ENCODE measurements at places on chromosomes 7 and 10. TPM values are rescaled to one million over a fixed set of nuclear protein-coding genes. Genes with fewer than 3 reads are reported as not detected.

DNA sequence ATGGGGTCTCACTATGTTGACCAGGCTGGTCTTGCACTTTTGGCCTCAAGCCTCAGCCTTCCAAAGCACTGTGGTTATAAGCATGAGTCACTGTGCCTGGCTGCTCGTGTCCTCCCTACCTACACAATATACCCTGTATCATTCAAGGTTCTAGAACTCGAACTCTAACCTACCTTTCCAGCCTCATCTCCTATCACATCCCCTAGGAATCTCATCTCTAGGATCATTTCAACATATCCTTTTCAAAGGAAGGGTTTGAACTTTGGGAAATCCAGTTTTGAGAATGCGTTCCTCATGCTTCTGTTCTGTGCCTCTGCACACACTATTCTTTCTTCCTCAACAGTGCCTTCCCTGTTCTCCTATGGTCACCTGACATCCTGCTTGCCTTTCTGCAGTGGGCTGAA, 87.8 kb upstream of the RHEB start:
- ATAC-seq = no peak

- no peak for ATAC-seq
Measured at GRCh38 chr10:99234791-99235657, 628 bp downstream of the HPSE2 start.

DNA sequence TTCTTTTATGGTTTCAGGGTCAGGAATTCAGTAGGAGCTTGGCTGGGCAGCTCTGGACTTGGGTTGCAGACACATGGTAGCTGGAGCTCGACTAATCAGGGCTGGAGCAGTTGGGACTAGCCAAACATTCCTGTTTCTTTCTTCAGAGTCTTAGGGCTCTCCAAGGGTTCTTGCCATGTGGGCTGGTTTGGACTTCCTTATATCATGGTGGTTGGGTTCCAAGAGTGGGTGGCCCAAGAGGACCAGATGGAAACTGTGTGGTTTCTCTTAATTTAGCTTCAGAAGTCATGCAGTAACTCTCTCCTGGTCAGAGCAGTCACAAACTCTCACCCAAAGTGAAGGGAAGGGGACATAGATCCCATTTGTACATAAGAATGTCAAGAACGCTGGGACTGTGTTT, 270.1 kb upstream of the FZD1 start:
- no peak for ATAC-seq

GNAI1 gene
- total RNA-seq = not detected

KIAA1549 gene
- total RNA-seq = 1.2 TPM

LARP4B gene
- total RNA-seq = 85.5 TPM

PRKAR2B gene
- 0.95 TPM for total RNA-seq

NRG3 gene
- total RNA-seq = not detected

ASB15 gene
- not detected for total RNA-seq

GRCh38 chr10:80946957-80947726, 409.4 kb downstream of the SH2D4B start:
- no peak for ATAC-seq

- ATAC-seq = no peak
Measured at GRCh38 chr7:138833596-138833995, 35.6 kb upstream of the ATP6V0A4 start.

DNA sequence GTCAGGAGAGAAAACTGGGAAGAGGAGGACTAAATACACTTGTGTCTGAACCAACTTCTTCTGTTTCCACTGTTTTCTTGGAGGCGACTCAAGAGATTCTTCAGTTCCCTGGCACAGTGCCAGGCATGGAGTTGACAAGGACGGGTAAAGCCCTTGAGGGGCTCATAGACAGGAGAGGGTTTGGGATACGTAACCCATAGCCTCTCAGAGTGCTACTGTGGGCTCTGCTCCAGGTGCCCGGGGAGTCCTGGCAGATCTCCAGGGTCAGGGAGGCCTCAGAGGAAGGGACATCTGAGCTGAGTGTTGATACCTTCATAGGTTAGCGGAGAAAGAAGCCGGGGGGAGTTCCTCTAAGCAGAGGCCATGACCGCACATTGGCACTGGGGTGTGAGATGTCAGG, 42.0 kb downstream of the GALNT17 start:
- no peak for ATAC-seq

GRCh38 chr7:4724648-4725013, 42.5 kb downstream of the FOXK1 start:
- ATAC-seq = peak; percentile 34

RPEL1 gene
- not detected for total RNA-seq

DNA sequence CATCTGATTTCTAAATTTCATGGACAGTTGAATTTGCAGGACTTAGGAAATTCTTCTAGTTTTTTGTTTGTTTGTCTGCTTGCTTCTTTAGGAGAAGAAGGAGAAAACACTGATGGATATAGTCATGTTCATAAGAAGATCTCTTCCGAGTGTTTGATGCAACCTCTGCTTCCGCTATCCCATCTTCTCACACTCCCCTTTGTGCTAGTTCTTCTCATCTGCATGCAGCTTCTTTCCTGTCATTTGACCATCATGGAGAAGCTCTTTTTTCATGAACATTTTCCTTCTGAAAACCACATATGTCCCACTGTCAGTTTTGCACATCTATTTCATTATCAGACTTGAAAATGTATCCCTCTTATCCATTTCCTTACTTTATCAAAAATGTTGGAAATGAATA, 346.9 kb upstream of the PRKCQ start:
- ATAC-seq = no peak

GRCh38 chr10:12332572-12333379, 16.6 kb upstream of the CAMK1D start:
- no peak for ATAC-seq

GRCh38 chr7:73351447-73352167, 23.6 kb downstream of the FKBP6 start:
- peak; percentile 32 for ATAC-seq

DNA sequence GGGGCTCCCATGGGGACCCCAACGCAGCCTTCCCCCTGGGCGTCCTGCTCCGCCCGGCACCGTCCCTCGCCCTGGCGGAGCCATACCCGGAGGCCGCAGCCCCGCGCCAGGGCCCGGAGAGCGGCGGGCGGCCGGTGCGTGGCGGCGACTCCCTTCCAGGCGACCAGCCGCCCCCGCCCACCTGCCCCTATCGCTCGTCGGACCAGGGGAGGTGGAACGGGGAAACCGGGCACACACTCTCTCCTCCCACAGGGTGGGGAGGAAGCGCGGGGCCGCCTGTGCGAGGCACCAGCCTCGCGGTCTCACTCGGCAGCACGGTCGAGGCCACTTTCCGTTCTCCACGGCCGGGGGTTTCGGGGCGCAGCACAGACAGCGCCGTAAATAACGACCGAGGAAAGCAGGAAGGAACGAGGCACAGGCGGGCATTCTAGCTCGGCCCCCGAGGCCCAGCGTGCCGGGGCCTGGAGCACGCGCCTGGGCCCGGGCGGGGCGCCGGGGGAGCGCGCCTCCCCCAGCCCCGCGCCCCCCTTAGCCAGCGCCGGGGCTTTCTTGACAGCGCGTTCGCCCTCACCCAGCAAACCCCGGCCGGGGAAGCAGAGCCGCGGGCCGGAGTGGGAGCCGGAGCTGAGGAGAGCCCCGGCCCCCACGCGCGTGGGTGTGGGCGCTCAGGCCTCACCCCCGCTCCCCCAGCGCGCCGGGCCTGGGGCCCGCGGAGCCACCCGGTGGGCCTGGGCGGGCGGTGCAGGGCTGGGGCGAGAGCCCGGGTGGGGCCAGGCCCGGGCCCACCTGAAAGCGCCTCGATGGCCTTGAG, 936 bp downstream of the IGF2BP3 start:
- peak; percentile 34 for ATAC-seq

PCGF6 gene
- 11.3 TPM for total RNA-seq

ACTR3C gene
- 9.4 TPM for total RNA-seq

DNA sequence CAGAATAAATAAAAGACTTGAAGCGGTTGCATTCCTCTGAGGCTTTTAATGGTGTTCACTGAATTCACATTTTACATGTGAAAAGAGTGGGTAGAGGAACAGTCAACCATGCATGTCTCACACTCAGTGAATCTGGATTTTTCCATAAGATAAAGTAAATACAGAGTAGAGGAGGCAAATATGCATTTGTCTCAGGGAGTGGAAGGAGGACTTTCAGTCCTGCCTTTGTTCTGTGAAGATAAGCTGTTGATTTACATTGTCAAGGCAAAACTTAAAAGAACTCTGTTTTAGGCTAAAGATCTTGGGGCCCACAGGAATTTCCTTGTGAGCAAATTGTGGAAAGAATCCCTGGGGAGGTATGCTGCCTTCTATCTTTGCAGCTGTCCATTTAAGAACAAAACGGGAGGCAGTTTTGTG, 825.3 kb upstream of the MBL2 start:
- ATAC-seq = no peak

DNA sequence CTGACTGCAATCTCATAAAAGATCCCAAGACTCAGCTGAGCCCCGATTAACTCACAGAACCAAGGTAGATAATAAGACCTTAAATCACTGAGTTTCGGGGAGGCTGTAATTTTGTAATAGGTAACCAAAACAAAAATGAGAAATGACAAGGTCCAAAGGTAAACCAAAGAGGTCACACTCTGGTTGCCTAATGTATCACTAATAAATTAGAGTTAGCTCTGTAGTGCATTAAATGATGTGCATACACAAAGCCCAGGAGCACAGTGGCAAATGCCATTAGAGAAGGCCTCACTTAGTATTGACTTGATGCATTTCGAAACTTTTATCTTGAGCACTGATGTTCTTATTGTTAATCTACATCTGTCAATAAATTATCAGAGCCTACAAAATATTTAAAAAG, 237.7 kb upstream of the CCDC6 start:
- no peak for ATAC-seq

GRCh38 chr10:4013651-4014121, 228.7 kb upstream of the KLF6 start:
- peak; percentile 96 for ATAC-seq

DNA sequence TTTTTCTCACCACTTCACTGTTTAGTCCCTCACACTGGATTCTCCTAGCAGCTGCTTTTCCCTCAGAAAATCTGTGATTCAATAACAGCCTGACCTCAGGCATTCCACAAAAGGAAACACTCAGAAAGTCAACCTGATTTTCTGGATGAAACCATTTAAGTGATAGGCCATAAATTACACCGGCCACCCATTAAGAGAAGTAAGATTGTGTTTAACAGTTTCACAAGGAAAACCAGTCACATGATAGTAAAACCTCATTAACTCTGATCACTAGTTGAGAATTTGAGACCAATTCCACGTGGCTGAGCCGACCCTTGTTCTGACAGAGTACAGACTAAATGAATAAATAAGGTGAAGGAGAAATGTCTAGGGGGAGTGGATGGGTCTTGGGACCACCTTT, 7.7 kb downstream of the GRM8 start:
- no peak for ATAC-seq

MNX1 gene
- not detected for total RNA-seq

- ATAC-seq = no peak
Measured at GRCh38 chr7:121761399-121761798, 111.6 kb upstream of the PTPRZ1 start.

- peak; percentile 42 for ATAC-seq
Measured at GRCh38 chr10:111076682-111077478, at the start of gene ADRA2A. Gene ADRA2A (plus strand): TSS chr10:111077029. CDS start chr10:111077997, 968 bp downstream.

Measured in activated T-helper 17 cell treated with anti-CD3 and anti-CD28 coated beads, Interleukin-2, amount 50 U/mL, for 72 hours (primary cell).